Endothelial cell of umbilical vein (primary cell): ENCODE measurements at places on chromosomes 7 and 10. TPM values are rescaled to one million over a fixed set of nuclear protein-coding genes. Genes with fewer than 3 reads are reported as not detected.

DNA sequence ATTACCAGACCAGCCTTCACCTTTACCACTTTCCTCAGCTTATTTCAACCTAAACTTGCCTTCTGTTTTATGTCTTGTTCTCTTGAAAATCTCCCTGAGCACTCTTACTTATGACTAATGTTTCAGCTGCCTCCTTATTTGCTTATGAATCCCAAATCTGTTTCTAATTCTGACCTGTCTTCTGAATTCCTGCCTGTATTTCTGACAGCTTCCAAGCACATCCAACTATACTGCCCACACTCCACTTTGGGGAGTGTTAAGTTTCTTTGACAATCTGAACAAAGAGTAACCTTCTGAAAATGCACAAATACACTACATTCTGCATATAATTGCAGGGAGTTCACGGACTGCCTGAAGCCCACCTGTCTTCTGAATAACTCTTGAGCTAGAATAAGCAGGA, 48.7 kb downstream of the ARMC3 start:
- no peaks in the 10 kb centered on the region for H3K36me3 ChIP-seq
- H3K4me1 ChIP-seq, result no peaks in the 10 kb centered on the region
- H3K27me3 ChIP-seq, result peaks cover 6% of the 10 kb centered on the region
- no peak for DNase-seq
- no peak overlapping the region for H3K4me3 ChIP-seq

Gene EN2
- total RNA-seq, result not detected in 2 replicates

DNA sequence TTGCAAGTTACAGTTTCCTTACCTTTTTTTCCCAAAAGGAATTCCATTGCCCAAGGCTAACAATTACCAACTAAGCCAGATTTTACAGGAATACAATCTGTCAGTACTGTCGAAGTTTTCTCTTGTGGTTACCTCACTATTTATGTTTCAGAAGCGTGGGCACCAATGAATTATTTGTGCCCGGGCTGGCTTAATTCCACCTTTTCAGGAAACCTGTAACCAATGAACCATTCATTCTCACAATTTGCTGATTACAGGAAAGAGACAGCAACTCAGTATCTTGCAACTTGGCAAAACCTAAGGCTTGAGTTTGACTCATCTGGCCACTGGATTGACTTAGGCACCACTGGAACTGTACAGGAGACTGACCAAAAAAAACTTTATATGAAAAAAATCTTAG, 485.6 kb downstream of the INHBA start:
- no peaks in the 10 kb centered on the region for H3K36me3 ChIP-seq
- H3K27ac ChIP-seq, result no peak overlapping the region
- H3K4me3 ChIP-seq, result no peak overlapping the region
- H3K27me3 ChIP-seq, result no peaks in the 10 kb centered on the region
- DNase-seq, result no peak
- H3K4me1 ChIP-seq, result no peaks in the 10 kb centered on the region

Gene PKD2L1
- not detected in 2 replicates for total RNA-seq

- no peak overlapping the region for H3K27ac ChIP-seq
- H3K27me3 ChIP-seq, result no peaks in the 10 kb centered on the region
- DNase-seq, result peak; percentile 59
- H3K36me3 ChIP-seq, result no peaks in the 10 kb centered on the region
- H3K4me3 ChIP-seq, result no peak overlapping the region
- peaks cover 9% of the 10 kb centered on the region for H3K4me1 ChIP-seq
These were observed 25.0 kb upstream of the PODXL start for GRCh38 chr7:131581241-131582051.

DNA sequence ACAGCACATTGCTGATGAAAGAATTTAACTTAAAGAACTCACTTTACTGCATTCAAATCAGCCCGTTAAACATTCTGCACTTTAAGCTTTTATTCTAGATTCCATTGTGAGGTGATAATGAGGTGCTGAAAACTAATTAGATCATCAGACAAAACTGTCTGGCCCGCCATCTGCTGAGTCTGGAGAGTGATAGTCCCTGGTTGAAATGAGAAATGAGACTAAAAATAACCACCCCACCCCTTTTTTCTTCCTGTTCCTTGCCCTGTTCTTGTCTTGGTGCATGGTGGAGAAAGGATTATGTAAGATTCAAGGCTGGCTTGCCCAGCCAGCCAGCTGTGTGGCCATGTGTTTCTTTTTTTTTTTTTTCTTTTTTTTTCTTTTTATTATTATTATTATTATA, 277.0 kb upstream of the COBL start:
- DNase-seq, result no peak
- H3K27ac ChIP-seq, result no peak overlapping the region
- H3K4me1 ChIP-seq, result no peaks in the 10 kb centered on the region
- H3K27me3 ChIP-seq, result no peaks in the 10 kb centered on the region

GRCh38 chr7:108455998-108456677, at the start of gene NRCAM:
TSS of gene NRCAM (minus strand) at chr7:108456436. CDS start at chr7:108240064, 216,372 bp downstream.
- peak within 1 kb of the TSS; percentile 78 for H3K27ac ChIP-seq
- no peaks in the 10 kb centered on the region for H3K27me3 ChIP-seq
- H3K36me3 ChIP-seq, result no peaks in the 10 kb centered on the region
- peak within 1 kb of the TSS; percentile 65 for H3K4me3 ChIP-seq

Gene GIMAP8
- total RNA-seq, result 67.5 and 71.8 TPM in 2 replicates

- no peak overlapping the region for H3K4me3 ChIP-seq
- H3K36me3 ChIP-seq, result no peaks in the 10 kb centered on the region
These were observed 82.8 kb downstream of the ORC5 start for GRCh38 chr7:104124893-104125477.

GRCh38 chr7:16594061-16594460, 51.5 kb downstream of the ANKMY2 start:
- H3K4me3 ChIP-seq, result no peak overlapping the region
- no peaks in the 10 kb centered on the region for H3K36me3 ChIP-seq
- no peaks in the 10 kb centered on the region for H3K27me3 ChIP-seq
- no peak for DNase-seq

DNA sequence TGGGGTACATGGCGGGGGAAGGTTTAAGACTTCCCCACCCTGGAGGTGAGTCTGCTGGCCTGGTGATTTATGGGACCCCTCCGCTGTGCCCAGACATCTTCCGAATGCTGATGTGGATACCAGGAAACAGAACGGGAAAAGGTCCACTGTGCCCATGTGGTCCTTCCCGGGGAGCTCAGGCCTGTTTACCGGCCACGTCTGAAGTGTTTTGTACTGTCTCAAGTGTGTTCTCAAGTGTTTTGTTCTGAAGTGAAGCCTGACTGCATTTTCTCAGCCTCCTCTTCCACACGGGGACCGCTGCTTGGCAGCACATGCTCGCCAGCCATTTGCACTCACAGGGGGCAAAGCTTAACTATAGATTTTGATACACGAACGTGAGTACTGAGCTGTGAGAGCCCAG, 127.2 kb downstream of the TEX36 start:
- H3K36me3 ChIP-seq, result no peaks in the 10 kb centered on the region
- no peak overlapping the region for H3K4me3 ChIP-seq
- no peak overlapping the region for H3K27ac ChIP-seq
- peaks cover 8% of the 10 kb centered on the region for H3K4me1 ChIP-seq

Gene HTRA1
- 192 and 255 TPM in 2 replicates for total RNA-seq

- H3K4me3 ChIP-seq, result no peak overlapping the region
- H3K27me3 ChIP-seq, result no peaks in the 10 kb centered on the region
- H3K4me1 ChIP-seq, result no peaks in the 10 kb centered on the region
These were observed 146.8 kb downstream of the CALN1 start for GRCh38 chr7:72265071-72265904.

DNA sequence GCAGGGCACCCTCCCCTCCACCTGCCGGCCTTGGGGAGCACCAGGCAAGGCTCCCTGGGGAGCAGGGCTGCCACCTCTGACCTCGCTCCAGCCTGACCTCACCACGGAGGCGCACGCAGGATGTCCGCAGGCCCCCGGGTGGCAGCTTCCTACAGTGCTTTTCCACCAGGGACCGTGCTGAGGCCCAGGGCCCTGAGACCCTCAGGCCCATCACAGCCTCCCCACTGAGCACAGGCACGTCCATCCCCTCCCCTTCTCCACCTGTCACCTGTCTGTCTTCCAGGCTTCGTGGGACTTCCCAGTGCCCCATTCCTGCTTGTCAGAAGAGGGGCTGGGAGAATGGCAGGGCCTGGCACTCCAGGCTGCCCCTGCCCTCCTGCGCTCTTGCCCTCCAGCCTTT, 90.1 kb downstream of the LHPP start:
- H3K4me3 ChIP-seq, result no peak overlapping the region
- no peaks in the 10 kb centered on the region for H3K27me3 ChIP-seq
- no peaks in the 10 kb centered on the region for H3K4me1 ChIP-seq
- H3K27ac ChIP-seq, result no peak overlapping the region

DNA sequence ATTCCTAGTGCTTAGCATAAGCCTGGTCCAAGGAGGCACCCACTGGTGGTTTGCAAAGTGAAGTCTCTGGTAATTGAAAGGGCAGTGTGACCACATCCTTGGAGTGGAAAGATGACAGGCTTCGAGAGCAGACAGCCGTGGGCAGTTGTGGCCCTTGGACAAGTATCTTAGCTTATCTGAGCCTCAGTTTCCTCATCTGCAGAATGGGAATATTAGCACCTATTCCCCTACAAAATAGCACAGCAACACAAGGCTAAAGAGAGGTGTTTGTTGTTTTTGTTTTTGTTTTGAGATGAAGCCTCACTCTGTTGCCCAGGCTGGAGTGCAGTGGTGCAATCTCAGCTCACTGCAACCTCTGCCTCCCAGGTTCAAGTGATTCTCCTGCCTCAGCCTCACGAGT, 29.3 kb downstream of the MYL10 start:
- H3K27ac ChIP-seq, result no peak overlapping the region
- no peak for DNase-seq
- H3K36me3 ChIP-seq, result no peaks in the 10 kb centered on the region
- H3K27me3 ChIP-seq, result no peaks in the 10 kb centered on the region
- H3K4me1 ChIP-seq, result no peaks in the 10 kb centered on the region

GRCh38 chr10:84190621-84191020, 3.7 kb upstream of the CDHR1 start:
- no peak overlapping the region for H3K4me3 ChIP-seq
- no peak overlapping the region for H3K27ac ChIP-seq
- H3K36me3 ChIP-seq, result no peaks in the 10 kb centered on the region
- H3K27me3 ChIP-seq, result peaks cover 21% of the 10 kb centered on the region
- no peak for DNase-seq

- no peak overlapping the region for H3K4me3 ChIP-seq
- no peak for DNase-seq
- no peaks in the 10 kb centered on the region for H3K36me3 ChIP-seq
- H3K4me1 ChIP-seq, result peaks cover 3% of the 10 kb centered on the region
- no peak overlapping the region for H3K27ac ChIP-seq
These were observed 13.9 kb downstream of the LMTK2 start for GRCh38 chr7:98120559-98120958.

GRCh38 chr7:84047085-84047484, 147.5 kb downstream of the SEMA3A start:
- no peaks in the 10 kb centered on the region for H3K36me3 ChIP-seq
- H3K4me1 ChIP-seq, result peaks cover 7% of the 10 kb centered on the region
- no peak overlapping the region for H3K27ac ChIP-seq
- DNase-seq, result no peak
- no peaks in the 10 kb centered on the region for H3K27me3 ChIP-seq

Gene DAGLB
- total RNA-seq, result 26.1 and 28.2 TPM in 2 replicates

- H3K4me1 ChIP-seq, result peaks cover 61% of the 10 kb centered on the region
- DNase-seq, result peak; percentile 81
- H3K27ac ChIP-seq, result peak overlapping the region; percentile 97
- no peaks in the 10 kb centered on the region for H3K27me3 ChIP-seq
- H3K4me3 ChIP-seq, result peak overlapping the region; percentile 34
These were observed 111.5 kb downstream of the CCNY start for GRCh38 chr10:35447693-35448407.

GRCh38 chr10:11227103-11227502, 209.4 kb downstream of the CELF2 start:
- H3K36me3 ChIP-seq, result no peaks in the 10 kb centered on the region
- no peaks in the 10 kb centered on the region for H3K4me1 ChIP-seq
- no peaks in the 10 kb centered on the region for H3K27me3 ChIP-seq
- no peak for DNase-seq
- H3K27ac ChIP-seq, result no peak overlapping the region

- no peak for DNase-seq
- no peaks in the 10 kb centered on the region for H3K36me3 ChIP-seq
- peaks cover 14% of the 10 kb centered on the region for H3K4me1 ChIP-seq
- H3K27ac ChIP-seq, result no peak overlapping the region
- H3K4me3 ChIP-seq, result no peak overlapping the region
These were observed 168.4 kb upstream of the ASAH2 start for GRCh38 chr10:50419756-50420155.

Gene PAXIP1
- 15.8 and 17.8 TPM in 2 replicates for total RNA-seq

Gene TMEM236
- 0.24 TPM in 1 of 2 replicates, not detected in the other for total RNA-seq

Gene PIP
- total RNA-seq, result not detected in 2 replicates

- H3K36me3 ChIP-seq, result no peaks in the 10 kb centered on the region
- peak overlapping the region; percentile 51 for H3K27ac ChIP-seq
- peak; percentile 85 for DNase-seq
These were observed 1.4 kb downstream of the HABP2 start for GRCh38 chr10:113554214-113554613.
